ENCODE measurements at places on chromosomes 11 and 22.

GRCh38 chr11:60902625-60903024 is 3.8 kb downstream of the PRPF19 start:
- no peak for DNase-seq

DNA sequence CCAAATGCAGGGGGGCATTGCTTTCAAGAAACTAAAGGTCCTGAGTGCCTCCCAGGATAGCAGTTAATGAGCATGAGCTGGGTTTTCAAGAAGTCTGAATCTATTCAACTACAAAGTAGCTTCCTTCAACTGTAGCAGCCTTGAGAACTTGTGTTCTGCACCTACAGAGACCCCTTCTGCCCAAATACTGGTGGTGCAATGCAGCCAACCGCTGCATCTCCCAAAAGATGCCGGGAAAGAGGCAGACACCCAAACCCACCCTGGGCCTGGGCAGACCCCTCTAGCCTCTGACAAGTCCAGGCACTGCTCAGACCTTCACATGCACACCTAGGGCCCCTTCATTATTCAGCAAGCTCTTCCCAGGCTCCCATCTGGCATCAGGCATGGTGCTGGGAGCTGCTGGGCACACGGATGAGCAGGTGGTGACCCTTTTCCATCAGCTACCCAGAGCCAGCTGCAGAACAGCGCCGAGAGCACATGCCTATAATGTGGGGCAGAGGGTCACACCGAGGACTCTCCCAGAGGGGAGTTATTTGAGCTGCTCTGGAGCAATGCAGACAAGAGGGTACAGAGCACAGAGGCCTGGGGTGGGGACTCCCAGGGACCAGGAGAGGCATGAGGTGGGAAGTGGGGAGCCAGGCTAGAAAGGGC is 44.9 kb upstream of the ETS1 start:
- peak; percentile 49 for DNase-seq

DNA sequence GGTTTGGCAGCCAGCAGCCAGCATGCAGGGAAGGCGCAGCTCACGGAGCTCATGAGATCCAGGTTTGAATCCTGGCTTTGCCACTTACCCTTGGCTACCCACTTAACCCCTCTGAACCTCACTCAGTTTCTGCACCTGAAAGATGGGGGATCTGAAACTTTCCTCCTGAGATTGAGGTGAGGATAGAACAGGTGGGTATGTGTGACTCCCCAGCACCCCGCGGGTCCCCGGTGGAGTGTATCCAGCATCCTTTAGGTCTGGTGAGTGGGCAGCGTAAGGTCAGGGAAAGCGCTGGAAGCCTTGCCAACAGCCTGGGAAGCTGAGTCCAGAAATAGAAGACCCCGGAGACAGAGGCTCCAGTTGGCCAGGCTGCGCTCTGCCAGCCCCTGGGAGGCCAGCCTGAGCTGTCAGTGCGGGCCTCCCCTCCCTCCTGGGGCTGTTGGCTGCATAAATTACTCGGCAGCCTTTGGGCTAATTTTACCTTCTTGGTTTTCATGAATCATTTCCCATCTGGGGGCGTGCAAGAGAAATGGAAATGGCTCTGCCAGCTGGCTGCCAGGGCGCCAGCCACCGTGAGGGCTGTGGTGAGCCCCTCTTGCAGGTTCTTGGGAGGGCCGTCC is 17.6 kb downstream of the PRDM11 start:
- no peak for DNase-seq

- no peak for DNase-seq
Measured at GRCh38 chr22:43848366-43849171, 13.7 kb downstream of the SULT4A1 start.

DNA sequence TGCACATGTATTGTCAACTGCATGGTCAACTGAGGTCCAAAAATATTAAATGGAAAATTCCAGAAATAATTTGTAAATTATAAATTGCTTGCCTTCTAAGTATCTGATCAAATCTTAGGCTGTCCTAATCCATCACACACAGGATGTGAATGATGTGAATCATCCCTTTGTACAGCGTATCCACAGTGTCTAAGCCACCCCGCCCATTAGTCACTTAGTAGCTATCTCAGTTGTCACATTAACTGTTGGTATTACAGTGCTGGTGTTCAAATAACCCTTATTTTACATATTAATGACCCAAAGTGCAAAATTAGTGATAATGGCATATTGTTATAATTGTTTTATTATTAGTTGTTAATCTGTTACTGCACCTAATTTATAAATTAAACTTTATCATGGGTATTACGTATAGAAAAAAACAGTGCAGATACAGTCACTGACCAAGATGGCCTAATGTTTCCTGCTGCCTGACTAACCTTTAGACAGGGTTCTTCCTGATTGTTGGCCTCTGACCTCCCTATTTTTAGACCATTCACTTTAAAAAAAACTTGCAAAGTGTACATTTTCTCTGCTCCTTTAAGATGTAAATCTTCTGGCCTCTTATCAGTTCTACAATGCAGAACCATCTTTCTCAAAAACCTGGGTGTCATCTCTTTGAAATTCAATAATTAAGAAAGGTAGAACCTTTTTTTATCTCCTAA is 2.9 kb upstream of the SVIP start:
- peak; percentile 4 for DNase-seq

GRCh38 chr22:33757041-33757801 is 163.1 kb downstream of the LARGE1 start:
- no peak for DNase-seq

GRCh38 chr11:105609832-105610781 is at the start of gene GRIA4:
TSS of gene GRIA4 (plus strand) at chr11:105610073. CDS start at chr11:105610998, 925 bp downstream.
- DNase-seq, result peak; percentile 20

- no peak for DNase-seq
Measured at GRCh38 chr11:68683121-68683520, 1.2 kb upstream of the GAL start.

GRCh38 chr11:106152824-106153223 is 75.4 kb downstream of the AASDHPPT start:
- no peak for DNase-seq

DNA sequence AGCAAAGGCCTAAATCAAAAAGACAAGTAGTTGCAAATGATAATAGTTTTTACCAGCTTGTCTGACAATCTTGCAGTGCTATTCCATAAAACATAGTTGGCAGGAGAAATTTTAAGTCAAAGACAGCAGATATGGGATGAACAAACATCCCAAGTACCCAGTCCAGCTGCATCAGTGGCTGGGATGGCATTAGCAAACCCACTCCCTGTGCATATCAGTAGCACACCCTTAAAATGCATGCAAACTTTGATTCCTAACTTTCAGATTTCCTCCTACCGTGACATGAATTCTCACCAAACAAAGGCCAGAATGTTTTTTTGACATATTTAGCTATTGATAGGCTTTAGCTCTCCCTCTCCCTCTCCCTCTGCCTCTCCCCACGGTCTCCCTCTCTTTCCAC is 27.8 kb upstream of the CCDC86 start:
- no peak for DNase-seq

DNA sequence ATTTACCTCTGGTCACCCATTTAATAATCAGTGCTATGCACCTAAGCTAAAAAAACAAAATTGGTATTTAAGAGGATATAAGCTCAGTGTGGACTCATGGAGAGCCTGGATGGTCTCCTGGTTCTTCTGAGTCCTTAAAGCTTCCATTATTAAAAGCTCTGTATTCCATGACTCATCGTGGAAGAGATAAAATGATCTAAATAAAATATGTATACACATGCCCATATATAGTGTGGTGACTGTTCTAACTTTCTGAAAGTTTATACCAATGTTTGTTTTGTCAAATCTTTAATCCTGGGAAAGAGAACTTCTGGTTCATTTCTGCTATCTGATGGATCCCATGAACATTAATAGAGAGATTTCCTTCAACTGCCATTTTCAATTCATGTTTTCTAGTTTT is 375.9 kb downstream of the GUCY1A2 start:
- no peak for DNase-seq

DNA sequence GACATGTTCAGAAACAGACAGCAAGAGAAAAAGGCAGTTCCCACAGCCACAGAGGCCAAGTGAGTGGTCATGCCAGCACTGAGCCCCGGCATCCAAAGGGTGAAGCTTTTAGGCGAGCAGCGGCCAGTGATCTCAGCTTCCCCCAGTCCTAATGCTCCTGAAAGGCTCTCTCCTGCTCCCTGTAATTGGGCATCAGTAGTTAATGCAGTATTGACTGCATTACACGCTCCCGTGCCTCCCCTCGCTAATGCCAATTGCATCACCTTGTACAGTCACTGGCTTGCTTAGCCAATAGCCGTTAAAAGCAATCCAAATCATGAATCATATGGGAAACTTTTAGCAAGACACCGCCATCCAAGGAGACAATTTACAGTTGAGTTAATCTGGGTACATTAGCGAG is 4.9 kb downstream of the LMO1 start:
- DNase-seq, result no peak

GRCh38 chr11:57160665-57161064 is 21.1 kb upstream of the LRRC55 start:
- no peak for DNase-seq

DNA sequence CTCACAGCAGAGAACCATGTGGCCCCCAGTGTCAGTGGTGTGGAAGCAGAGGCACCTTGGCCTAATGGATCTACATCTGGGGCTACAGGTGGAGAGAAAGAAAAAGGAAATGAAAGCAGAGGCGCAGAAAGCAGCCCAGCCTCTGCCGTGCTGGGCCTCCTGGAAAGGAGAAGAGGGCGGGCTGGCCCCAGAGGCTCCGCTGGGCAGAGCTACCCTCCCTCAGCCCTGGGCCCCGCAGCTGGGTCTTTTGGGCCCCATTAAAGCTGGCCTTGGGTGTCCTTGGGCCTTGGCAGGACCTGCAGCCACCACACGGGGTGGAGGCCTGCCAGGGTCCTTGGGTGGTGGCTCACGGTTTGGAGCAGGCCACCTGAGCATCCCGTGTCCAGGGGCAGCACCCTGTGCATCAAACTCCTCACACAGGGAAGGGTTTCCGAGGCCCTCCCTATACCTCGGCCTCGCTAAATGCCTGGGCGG is 31.6 kb upstream of the GAL start:
- no peak for DNase-seq

- DNase-seq, result no peak
Measured at GRCh38 chr11:119115484-119116234, 5.7 kb upstream of the HINFP start.

DNA sequence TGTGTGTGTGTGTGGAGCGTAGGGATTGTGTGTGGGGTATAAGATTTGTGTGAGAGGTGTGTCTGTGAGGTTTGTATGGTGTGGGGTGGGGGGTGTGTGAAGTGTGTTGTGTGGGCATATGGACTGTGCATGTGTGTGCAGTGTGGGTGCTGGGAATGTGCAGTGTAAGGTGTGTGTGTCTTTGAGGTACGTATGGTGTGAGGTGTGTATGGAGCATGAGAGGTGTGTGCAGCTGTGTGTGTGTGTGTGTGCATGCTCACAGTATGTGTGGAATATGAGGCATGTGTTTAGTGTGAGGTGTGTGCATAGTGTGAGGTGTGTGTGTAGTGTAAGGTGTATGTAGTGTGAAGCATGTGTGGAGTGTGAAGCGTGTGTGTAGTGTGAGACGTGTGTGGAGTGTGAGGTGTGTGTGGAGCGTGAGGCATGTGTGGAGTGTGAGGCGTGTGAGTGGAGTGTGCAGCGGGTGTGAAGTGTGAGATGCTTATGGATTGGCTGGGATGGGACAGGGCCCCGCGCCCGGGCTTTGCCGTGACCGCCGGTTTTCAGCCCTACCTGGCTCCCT is 1.7 kb upstream of the TMPRSS6 start:
- DNase-seq, result no peak

GRCh38 chr11:789943-790342 is at the start of gene CEND1:
TSS of gene CEND1 (minus strand) at chr11:790090. CDS start at chr11:788576, 1,514 bp downstream.
- DNase-seq, result no peak

DNA sequence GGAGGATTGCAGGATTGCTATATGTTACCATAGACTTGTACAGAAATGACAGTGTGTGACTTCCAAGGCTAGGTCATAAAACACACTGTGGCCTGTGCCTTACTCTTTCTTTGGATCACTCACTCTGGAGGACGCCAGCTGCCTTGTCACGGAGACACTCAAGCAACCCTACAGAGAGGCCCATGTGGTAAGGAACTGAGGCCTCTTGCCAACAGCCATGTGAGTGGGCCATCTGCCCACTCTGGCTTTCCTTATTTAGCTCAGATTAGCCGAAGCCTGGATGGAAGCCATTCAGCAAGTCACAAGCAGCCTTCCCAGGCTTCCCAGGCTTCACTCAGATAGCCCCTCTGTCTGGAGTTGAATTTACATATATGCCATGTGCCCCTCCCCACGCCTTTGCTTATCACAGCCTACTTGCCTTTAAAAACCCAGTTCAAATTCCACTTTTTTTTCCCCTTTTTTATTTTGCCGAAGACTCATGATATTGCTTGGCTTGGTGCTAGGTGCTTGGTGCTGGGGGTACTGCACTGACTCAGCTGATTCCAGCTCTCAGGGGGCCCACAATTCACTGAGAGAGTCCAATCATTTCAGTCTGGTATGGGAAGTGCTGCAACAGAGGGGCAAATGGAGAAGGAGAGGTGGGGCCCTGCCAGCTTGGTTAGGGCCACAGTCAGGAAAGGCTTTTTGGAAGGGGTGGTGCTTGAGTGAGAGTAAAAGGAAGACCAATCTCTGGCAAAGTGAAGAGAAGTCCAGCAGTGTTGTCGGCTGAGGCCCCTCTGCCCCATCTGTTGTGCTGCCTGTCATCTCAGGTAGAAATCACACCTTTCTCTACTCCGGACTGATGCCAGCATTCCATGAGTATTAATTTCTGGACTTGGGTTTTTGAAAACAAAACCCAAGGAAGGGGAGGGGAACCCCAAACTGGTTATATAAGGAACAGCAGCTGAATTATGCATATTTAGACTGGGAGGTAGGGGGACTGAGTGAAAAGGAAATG is 14.5 kb upstream of the P4HA3 start:
- no peak for DNase-seq

- DNase-seq, result no peak
Measured at GRCh38 chr11:106216281-106216680, 138.8 kb downstream of the AASDHPPT start.

DNA sequence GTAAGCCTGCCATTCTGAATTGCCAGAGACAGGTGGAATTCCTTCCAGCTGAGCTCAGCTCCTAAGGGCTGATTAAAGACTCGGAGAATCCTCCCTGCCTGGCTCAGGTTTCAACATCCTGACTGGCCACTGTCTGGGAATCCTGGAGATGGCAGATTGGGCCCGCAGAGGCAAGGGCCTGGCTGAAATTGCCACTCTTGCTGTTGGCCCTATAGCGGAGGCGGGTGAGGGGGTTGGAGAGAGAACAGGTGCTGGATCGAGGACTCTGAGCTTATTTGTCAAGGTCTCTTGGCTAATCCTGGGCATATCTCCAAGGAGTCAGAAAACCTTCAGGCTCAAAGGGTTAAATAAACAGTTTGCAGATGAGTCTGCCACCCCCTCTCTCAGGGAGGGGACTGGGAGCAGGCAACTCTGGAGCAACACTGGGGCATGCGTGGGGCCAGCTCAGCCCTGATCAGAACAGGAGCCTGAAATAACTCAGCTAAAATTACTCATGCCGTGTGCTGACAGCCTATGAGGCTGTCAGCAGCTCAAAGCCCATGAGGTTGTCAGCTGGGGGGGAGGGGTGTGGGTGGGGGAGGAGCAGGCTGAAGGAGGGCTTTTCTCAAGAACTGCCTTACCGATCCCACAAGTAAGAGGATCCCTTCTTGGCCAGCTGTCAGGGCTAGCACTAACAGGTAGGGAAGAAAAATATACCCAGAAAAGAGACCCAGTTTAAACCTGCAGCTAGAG is 14.7 kb upstream of the MFRP start:
- peak; percentile 93 for DNase-seq

- no peak for DNase-seq
Measured at GRCh38 chr22:33918676-33919365, 1.5 kb downstream of the LARGE1 start.

GRCh38 chr22:40055143-40055883 is 60.6 kb downstream of the FAM83F start:
- DNase-seq, result no peak

GRCh38 chr22:24338726-24339451 is 68.3 kb downstream of the SPECC1L start:
- no peak for DNase-seq

- DNase-seq, result no peak
Measured at GRCh38 chr22:34687116-34687515, 378.8 kb upstream of the ISX start.

All from kidney glomerular epithelial cell (primary cell).